Dermis blood vessel endothelial cell (primary cell): ENCODE measurements at places on chromosomes 11 and 22. TPM values are rescaled to one million over a fixed set of nuclear protein-coding genes. Genes with fewer than 3 reads are reported as not detected.

Gene ZNF214
- total RNA-seq, result 0.19 and 1.7 TPM in 2 replicates

Gene SNRPD3
- 196 and 284 TPM in 2 replicates for total RNA-seq

Gene C22orf42
- total RNA-seq, result not detected in 2 replicates

Gene TBX1
- 69.6 and 73.2 TPM in 2 replicates for total RNA-seq

Gene OR51I1
- total RNA-seq, result not detected in 2 replicates
